Stimulated activated CD4-positive, alpha-beta T cell treated with anti-CD3 and anti-CD28 coated beads, Interleukin-1b, Interleukin-23, amount 100 ng/mL, for 24 hours (primary cell): ENCODE measurements at places on chromosomes 3 and 15.

GRCh38 chr3:72872183-72872582 lies 15.7 kb upstream of the GXYLT2 start:
- no peak for DNase-seq

DNA sequence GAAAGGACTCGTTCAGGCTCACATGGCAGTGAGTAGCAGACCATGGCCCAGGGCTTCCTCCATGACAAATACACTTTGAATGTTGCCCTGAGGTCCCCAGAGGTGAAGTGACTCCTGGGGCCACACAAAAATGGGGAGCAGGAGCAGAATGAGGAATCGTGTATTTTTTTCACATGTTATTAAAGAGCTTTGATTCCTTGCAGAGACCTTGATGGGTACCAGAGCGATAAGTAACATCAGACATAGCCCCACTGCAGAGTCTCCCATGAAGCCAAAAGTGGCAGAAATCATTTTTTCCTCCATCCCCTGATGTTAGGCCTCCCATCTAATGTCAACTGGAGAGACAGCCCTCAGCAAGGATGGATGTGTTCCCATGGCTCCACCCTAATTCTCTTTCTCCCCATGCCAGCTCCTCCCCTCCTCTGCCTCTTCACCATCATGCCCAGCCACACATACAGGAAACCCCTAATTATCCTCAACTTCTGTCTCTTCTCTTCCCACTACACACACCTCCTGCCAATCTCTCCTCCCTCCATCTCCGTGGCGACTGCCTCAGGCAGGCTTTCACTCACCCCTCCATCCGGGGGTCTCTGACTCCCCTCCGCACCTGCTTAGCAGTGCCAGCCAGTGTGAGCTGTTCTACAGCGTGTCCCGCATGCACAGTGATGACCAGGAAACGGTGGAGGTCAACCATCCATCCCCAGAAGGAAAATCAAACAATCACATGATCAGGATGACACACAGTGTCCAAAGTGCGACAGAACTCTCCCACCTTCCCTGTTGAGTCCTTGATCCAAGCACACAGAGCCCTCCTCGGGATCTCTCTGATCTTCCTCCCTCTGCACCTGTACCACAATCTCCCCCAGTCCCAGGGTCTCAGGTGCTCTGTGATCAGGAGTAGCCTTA lies 7.1 kb upstream of the SSUH2 start:
- DNase-seq = no peak

DNA sequence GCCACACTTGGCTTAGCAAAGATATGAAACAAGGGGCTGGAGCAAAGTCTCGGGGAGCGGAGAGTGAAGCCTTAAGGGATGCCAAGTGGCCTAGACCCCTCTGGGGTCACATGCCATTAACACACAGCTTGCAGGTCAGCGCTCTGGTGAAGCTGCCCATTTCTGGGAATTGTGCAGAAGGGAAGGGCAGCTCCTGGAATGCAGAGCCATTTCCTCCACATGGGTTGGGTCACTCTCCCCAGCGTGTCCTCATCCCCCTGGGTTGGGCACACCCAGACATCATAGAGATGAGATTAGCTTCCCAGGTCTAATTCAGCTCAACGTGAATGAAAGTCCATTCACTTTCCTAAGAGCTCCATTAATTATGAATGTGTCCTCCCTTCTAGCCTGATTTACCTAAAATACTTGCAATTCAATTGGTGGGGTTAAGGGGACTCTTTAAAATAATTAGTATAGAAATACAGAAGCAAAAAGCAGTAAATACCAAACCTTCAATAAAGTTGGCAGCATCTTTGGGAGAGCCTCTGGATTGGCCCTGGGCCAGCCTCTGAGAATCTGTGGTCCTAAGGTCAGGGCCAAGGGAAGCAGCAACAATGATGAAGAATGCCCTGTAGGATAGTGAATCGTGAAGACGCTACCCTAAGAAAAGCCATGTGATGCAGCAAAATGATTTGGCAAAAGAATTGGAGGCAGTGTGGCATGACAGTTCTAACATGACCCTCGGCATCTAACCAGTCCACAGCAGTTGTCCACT lies 17.8 kb downstream of the MRAS start:
- no peak for DNase-seq

DNA sequence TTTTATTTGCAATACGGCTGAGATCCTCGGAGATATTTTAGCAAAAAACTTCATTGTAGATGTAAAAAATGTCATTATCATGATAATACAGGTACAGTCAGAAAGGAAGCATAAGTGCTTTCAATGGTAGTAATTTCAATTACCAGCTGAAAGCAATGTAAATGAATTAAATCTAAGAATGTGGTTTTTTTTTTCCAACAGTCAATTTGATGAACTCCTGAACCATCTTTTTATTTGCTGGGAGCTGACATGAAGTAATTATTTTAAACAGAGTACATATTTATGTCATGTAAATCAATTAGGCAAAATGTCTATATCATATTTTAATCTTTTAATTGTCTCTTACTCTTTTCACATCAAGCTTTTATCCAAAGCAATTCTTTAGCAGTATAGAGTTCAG lies 70.6 kb downstream of the MORC1 start:
- no peak for DNase-seq

GRCh38 chr3:64431526-64432091 lies 206.3 kb upstream of the PRICKLE2 start:
- DNase-seq = no peak

DNA sequence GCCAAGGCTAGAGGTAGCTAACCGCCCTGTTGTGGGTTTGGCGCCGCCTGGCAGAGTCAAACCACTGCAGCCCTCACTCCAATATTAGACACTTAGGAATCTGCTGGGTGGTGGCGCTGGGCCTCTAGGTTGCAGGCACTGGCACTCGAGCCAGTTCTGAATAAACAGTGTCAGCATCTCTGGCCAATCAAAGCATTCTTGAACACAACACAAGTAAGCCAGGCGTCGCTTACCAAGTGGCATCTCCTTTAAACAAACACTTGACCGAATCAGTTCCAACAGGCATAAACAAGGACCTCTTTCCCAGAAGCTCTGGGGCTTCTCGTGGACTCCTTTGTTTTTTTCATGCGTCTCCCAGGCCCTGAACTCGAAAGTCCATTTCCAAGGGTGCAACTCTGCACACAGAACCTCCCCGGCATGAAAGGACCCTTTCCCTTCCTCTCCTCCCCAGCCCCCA lies 82.3 kb downstream of the LRIG1 start:
- DNase-seq = no peak

- no peak for DNase-seq
Observed at GRCh38 chr3:183178512-183178832, 15.9 kb upstream of the LAMP3 start.

DNA sequence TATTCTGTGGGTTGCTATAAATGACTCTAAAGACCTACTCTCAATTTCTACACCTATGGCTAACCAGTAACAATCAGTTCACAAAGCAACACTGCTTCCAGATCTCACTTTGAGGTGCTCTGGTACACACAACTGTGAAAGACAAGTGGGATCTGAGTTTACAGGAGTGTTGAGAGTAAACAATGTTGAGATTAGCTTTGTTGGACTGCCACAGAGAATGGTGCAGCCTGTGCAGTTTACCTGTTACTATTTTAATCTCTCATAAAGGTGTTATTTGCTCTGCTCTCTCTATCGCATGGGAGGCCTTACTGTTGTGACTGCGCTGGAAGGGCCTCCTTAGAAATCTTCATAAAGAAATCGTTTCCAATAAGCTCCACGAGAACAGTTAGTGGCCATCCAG lies 112.0 kb downstream of the SOX2 start:
- DNase-seq = no peak

DNA sequence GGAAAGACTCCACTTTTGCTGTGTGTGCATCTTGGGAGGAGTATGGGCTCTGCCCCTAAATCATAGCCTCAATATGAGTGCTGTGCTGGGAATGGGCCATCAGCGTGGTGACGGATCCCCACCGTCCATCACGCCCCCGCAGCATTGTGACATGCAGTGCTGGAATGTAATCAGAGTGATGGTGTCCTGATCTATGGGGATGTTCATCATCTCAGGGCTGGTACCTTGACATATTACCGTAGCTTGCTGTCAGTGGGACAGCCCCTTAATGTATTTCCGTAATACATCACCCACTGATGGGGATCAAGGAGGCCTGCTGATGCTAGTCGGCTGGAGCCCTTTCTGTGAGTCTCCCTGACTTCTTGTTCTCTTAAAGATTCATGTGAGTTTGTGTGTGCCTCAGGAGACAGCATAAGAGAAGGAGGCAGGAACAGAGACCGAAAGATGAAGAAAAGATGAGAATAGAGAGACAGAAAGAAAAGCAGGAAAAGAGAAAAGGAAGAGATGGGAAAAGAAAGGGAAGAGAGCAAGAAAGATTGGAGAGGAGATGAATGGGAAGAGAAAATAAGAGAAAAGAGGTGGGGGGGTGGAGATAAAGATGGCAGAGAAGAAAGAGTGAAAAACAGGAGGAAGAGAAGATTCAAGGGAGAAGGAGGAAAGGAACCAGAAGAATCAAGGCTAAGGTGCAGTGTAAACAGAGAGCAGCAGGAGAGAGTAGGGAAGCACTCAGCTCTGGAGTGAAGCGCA lies 183.7 kb downstream of the RPLP1 start:
- no peak for DNase-seq

- no peak for DNase-seq
Observed at GRCh38 chr3:57889807-57890206, 118.4 kb upstream of the FLNB start.

- no peak for DNase-seq
Observed at GRCh38 chr15:57656434-57656833, 50.1 kb upstream of the POLR2M start.

- no peak for DNase-seq
Observed at GRCh38 chr3:115388166-115388565, 235.1 kb upstream of the GAP43 start.

- DNase-seq = no peak
Observed at GRCh38 chr3:191382661-191383060, 52.3 kb upstream of the UTS2B start.

DNA sequence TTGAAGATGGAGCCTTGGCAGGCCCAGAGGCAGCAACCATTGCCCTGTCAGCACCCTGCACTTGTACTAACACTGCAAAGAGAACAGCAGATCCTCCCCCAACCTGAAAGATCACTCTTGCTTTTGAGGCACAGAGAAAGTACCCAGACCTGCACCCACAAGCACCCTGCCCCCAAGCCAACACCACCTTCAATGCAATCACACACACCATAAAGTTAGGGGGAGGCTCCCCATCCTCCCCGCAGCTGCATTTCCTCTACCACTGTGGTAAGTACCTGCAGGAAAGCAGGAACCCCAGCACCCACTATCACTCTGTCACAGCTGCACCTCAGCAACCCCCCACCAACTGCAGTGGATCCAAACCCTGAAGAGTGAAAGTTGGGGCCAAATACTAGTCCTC lies 12.0 kb downstream of the OR5K3 start:
- DNase-seq = no peak

DNA sequence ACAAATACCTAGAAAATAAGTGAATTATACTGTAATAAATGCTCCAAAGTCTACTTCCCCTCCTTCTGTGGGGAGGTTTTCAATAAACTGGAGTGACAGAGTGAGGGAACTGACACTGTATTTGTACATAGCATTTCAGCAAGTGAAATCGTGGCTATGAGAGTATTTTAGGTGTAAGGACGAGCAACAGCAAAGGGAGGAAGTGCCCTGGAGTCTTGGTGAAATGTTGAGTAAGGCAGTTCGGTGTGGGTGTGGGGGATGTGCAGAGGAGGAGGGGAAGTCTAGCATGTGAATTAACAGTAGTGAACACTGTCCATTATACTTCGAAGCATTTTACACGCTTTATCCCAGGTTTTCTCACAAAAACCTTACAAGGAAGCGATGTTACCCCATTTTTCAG lies 18.1 kb upstream of the P2RY13 start:
- no peak for DNase-seq

- DNase-seq = no peak
Observed at GRCh38 chr3:69179740-69180372, 57.5 kb upstream of the LMOD3 start.

- no peak for DNase-seq
Observed at GRCh38 chr3:149703466-149703865, 45.6 kb upstream of the WWTR1 start.

DNA sequence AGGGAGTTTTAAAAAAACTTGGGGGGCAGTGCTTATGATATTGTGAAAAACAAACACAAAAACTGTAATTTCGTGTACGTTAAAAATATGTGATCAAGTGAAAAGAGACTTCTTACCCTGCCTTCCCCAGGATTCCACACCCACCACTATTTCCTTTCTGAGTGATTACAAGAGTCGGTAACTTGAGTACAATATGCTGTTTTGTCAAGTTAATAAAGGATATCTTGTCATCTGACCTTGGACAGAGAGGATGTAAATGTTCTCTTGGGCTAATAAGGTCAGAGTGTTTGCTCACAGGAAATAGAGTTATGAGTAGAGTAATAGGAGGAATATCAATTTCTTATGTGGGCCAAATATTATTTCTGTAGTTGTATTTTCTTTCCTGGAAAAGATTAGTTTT lies 68.1 kb downstream of the NOX5 start:
- DNase-seq = no peak

GRCh38 chr3:52791366-52791765 lies 3.2 kb upstream of the ITIH3 start:
- no peak for DNase-seq

GRCh38 chr3:124489506-124489905 lies 240.7 kb upstream of the UMPS start:
- no peak for DNase-seq

- DNase-seq = no peak
Observed at GRCh38 chr3:10189557-10190354, 25.0 kb downstream of the IRAK2 start.

DNA sequence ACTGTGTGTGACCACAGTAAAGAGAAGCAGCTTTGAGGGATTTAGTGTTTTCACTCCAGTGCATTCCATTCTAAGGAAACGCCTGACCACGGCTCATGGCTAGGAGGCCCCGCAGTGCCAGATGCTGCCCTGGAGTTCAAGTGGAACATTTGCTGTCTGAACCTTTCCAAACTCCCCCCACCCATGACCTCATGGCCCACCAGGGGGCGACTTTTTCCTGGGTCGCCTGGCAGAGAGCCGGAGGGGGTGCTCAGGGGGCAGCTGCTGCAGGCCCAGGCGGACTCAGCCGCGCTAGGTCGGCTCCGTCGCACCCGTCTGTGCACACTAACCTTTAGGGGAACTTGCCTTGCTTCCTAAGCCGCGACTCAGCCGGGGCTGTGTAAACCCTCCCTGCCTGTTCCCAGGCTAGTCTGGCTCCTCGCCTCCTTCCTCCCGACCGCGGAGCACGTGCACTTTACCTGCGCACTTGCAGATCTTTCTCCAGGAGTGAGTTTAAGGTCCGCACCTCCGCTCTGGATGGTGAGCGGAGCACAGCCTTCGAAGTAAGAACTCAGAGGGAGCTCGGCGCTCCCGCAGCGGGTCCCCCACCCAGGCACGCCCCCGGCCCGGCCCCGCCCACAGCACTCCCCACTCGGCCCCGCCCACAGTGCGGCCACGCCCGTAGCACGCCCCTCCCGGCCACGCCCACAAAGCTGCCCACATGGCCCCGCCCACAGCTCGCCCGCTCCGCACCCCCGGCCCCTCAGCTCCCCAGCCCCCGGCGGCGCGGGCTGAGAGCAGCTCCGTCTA lies at the start of gene OCA2:
Gene OCA2, minus strand, starts transcription at position 550 of the 789 bp plus-strand sequence. CDS start 17,441 bp downstream, outside the sequence.
- no peak for DNase-seq

GRCh38 chr15:45023659-45024225 lies 747 bp downstream of the SORD start:
- no peak for DNase-seq

- DNase-seq = no peak
Observed at GRCh38 chr15:27575521-27575920, 523.6 kb downstream of the OCA2 start.
